ENCODE measurements at places on chromosomes 4 and X.
A peak's percentile ranks its signal among the peaks of the same experiment; 100 is the strongest.

DNA sequence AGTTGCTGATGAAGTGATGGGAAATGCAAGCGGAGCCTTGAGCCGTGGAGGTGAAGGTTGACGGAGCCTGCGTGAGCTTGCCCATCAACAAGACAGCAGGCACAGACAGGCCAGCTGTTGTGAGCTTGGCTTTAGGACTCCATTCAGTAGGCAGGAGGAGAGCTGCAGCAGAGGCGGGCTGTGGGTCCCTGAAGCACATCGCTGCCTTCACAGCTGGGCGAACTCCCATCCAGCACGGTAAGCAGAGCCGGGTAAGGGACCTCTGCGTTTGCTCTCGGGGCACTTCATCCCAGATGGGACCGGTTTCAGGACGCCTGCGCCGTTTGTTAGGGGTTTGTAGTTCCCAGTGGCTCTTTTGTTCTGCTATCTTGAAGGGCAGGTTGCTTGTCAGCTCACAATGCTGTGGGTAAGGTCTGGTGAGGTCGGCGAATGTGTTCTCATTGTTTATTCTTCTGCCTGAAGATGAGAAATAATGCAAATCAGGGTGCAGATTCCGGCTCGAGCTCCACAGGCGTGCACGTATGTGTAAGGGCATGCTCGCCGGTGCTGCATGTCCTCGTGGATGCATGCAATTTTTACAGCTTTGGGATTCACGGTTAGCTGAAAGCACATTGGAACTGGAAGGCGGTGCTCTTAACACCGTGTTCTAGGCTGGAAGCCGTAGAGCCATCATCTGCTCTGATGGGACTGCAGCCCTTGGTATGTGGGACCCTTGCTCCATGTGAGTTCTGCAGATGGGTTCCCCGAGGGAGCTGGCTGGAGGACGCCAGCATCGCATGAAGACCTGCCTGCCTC is 54.6 kb upstream of the CLDN34 start:
- DNase-seq: no peak

DNA sequence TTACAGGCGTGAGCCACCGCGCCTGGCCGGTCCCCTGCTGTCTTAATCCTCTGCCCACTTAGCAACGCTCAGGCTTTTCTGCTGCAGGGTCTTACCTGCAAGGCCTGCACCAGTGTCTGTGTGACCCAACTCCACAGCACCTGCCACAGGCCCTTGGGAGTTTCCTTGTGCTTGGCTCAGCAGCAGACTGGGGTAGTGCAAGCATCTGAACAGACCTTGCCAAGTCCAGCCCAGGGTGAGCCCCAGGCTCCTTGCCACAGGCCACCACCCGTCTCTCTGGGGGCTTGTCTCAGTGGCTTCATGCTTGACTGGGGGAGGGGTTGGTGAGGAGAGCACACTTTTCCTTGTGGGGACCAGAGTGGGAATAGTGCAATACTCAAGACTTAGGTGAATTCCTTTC is 87.0 kb downstream of the FAM193A start:
- no peak for DNase-seq

DNA sequence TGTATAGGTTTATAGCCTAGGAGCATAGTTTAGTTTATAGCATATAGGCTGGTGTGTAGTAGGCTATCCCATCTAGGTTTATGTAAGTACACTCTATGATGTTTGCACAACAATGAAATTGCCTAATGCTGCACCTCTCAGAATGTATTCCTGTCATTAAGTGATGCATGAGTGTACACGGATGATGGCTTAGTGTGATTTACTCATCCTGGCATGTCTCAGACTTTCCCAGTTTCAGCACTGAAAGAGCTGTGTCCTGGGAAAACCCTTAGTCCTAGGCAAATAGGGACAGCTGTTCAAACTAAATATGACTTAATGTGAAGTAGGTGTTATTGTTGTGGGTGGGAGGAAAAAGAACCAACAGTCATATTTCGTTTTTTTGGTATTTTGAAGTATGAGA is 264.9 kb upstream of the MAGEB18 start:
- no peak for DNase-seq

GRCh38 chr4:137599734-137600133 is 67.4 kb upstream of the PCDH18 start:
- no peak for DNase-seq

- no peak for DNase-seq
Measured at GRCh38 chr4:89161841-89162240, 50.5 kb downstream of the TIGD2 start.

- DNase-seq: no peak
Measured at GRCh38 chrX:57899064-57899463, 11.2 kb downstream of the ZXDA start.

DNA sequence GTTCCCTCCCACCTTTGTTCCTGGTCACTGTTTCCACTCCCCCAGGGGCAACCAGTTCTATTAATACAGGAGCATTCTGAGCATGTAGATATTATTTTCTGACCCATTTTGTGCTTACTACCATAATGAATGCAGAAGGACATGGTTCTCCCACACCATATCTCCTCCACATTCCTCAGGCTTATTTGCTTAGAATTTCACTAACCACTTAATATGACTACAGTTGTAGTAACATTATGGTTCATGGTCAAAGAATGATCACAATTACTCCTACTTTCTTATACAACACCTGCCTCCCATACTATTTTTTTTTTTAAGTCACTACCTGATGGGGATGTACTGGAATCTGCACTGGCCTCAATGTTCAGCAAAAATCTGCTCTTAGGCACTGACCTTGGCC is 7.5 kb upstream of the FAM184B start:
- DNase-seq: no peak

GRCh38 chrX:78455901-78456300 is 128.5 kb upstream of the CYSLTR1 start:
- DNase-seq: no peak

GRCh38 chr4:177975315-177975987 is 533.2 kb upstream of the AGA start:
- no peak for DNase-seq

DNA sequence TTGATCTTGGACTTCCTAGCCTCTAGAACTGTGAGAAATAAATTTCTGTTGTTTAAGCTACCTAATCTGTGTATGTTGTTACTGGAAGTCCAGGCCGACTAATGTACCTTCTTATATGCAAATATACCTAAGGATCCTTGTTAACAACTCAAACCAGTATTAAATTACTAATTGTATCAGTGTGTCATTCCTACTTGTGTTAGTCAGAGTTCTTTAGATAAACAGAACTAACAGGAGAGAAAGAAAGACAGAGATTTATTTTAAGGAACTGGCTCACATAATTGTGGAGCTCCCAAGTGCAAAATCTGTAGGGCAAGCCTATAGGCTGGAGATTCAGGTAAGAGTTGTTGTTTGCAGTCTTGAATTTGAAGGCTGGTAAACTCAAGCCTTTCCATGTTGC is 120.0 kb downstream of the ADGRL3 start:
- DNase-seq: no peak

- DNase-seq: no peak
Measured at GRCh38 chr4:143587703-143588102, 74.2 kb downstream of the SMARCA5 start.

DNA sequence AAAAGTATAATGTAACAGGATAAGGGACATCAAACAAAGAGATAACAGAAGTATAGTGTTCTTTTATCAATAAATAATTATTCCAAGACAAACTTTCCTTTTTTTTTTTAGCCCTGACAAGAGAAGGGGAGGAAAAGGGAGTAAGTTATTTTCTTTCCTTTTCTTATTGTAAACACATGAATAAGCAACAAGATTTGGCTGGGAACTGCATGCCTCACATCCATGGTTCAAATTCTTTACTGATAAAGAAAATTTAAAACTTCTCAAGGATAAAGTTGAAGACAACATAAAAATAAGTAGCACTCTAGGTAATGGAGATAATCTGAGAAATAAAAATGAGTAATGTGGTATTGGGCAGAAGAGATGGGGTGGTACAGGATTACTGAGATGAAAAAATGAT is 71.6 kb downstream of the NEK1 start:
- DNase-seq: no peak

DNA sequence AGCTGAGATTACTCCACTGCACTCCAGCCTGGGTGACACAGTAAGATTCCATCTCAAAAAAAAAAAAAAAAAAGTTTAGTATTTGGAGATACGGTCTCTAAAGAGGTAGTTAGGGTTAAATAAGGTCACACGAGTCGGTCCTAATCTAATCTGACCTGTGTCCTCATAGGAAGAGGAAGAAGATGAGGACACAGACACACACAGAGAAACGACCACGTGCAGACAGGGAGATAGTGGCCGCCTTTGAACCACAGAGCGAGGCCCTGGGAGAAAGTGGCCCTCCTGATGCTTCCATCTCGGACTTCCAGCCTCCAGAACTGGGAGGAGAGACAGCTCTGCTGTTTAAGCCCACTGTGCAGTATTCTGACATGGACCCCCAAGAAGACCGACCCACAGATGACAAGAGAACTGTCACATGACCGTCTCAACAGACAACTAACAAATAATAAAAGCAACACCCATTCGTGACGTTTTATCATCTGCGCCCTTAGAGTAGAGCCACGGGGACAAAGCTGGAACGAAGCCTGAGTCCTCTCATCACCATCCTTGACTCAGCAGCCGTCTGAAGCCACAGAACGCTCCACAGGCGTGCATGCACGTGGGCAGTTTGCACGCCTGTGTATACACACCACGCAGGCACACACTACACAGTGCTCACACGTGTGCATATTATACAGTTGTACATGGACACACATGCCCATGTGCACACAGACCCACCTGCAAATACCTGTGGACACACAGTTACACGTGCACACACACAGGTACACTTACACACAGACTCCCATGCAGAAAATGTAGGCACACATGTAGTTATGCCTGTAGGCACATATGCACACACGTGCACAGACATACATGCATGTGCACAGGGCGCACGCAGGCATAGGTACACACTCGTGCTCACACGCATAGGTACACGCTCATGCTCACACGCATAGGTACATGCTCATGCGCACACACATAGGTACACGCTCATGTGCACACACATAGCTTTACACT is 51.7 kb downstream of the FAM53A start:
- DNase-seq: no peak

DNA sequence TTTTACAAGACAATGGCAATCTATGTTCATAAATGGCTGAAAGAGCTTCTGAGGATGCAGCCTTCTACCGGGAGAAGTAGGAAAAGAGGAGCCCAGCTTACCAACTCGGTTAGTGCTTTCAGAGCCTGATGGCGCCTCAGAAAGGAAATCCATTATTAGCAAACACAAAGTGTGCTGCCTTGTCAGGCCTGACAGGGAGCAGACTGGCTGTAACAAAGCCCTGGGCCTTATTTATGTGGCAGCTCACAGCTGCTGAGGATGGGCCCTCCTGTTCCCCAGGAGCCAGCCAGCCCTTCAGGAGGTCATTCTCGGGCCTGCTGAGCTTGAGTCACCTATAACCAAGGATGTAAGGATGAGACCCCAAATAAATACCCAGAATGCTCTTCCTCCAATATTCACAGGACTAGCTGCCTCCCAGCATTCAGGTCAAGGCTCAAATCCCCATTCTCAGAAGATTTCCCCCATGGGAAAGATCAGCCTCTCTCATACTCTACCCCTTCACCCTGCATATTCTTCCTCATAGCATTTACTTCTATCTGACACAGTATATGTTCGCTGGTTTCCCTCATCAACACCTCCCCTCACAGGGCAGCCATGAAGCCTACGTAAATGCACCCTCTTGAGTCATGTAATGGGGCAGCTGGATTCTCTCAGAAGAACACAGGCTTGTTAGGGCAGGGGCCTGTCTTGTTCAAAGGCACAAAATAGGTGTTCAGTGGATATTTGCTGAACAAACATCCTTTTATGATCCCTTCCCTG is 227.0 kb upstream of the RASGEF1B start:
- no peak for DNase-seq

- DNase-seq: no peak
Measured at GRCh38 chr4:10816571-10816970, 132.0 kb upstream of the CLNK start.

- no peak for DNase-seq
Measured at GRCh38 chrX:38206542-38206941, 14.1 kb downstream of the SRPX start.

DNA sequence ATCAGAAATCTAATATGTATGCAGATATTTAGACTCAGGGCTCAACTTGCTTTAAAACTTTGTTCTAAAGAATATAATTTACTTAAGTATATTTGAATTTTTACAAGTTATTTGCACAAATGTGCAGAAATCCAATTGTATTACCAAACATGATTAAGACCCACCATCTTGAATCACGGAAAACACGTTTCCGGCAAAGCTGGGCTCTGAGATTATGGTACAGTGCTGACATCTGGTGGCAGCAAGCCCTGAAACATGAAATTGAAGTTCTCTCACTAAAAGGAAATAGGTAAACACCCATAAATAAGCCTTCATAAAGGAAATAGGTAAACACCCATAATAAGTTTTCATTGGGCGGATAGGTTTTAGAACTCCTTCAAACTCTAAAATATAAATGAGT is 98.3 kb upstream of the MAOA start:
- peak; percentile 57 for DNase-seq

DNA sequence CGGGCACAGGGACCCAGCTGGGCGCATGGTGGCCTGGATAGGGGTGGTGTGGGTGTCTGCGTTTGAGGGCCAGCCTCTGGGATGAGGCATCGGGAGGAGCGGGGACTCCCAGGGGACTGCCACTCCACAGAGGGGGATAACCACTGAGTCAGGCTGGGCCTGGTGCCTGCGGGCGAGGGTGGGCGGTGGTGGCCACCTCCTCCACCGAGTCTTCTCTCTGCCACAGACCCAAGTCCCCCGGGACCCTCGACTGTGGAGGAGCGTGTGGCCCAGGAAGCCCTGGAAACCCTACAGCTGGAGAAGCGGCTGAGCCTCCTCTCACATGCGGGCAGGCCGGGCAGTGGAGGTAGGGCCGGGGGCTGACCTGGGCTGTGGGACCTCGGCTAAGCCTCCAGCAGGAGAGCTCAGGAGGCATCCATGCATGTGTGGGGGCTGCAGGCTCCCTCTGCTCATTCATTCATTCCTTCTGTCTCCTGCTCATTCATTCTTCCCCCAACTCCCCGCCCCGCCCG is 26.4 kb downstream of the DOK7 start:
- no peak for DNase-seq

- DNase-seq: peak; percentile 19
Measured at GRCh38 chrX:129744861-129745321, 6.1 kb downstream of the XPNPEP2 start.

- no peak for DNase-seq
Measured at GRCh38 chr4:182700362-182701160, 216.6 kb downstream of the DCTD start.

DNA sequence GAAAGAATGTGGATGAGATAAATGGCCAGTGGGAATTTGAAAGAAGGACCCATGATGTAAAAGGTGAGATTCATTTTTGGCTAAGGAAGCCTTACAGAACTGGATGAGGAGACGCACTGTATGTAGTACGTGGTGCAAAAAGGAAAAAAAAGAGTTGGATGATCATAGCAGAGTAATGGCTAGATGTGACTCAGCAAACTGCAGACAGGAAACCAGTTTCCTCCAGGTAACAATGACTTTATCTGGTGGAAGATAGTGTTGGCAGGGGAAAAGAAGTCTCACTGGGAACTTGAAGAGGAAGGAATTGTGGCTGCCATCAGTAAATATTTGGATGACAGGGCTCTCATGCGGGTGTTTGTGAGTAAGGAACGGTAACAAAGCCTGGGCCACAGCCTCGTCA is 243.2 kb downstream of the CPE start:
- DNase-seq: no peak
